GOT3 (cell line): ENCODE measurements at places on chromosomes 2 and 18.

DNA sequence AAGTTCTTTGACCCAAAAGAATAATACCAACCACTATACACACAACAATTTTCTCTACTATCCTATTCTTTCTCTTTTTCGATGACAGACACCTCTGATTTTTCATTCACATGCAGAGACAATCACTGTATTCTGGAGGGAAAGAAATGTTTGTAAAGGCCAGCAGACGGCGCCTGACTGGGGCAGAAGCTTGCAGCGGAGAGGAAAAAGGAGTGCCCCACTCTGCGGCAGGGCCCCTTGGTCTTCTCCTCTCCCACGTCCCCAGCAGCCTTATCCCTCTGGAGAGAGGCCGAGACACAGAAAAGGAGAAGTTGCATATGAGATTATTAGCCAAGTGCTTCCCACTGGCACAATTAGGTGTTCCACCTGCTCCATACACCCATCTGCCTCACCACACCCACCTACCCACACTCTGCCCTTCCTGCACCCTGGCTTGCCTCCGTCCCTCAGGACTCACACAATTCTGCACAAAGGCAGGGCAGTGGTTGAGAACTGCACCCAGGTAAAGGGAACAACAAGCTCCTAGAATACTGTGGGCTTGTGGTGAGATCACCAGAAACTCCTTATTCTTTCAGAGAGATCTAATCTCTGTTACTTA is 687.3 kb downstream of the NRXN1 start:
- no peak for DNase-seq

DNA sequence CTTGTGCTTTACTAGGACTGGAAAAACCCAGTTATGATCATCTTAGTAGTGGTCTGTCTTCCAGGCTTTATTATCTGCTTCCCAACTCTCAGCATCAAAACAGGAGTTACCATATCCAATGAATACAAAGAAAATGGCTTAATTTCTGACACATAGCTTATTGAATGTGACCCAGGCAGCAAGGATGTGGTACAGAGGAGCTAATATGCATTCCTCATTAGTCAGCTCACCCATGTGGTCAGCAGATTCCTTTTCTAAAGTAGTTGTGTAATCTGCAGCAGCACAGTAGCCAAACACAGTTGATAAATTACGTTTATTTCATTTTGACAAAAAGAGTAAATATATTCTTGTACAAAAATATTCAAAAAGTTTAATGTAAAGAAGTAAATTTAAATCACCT is 43.6 kb downstream of the TSPYL6 start:
- no peak for DNase-seq

GRCh38 chr2:205564346-205565141 is 117.8 kb upstream of the NRP2 start:
- no peak for DNase-seq

- DNase-seq, result no peak
Observed at GRCh38 chr2:170821531-170822289, 5.0 kb downstream of the GAD1 start.

DNA sequence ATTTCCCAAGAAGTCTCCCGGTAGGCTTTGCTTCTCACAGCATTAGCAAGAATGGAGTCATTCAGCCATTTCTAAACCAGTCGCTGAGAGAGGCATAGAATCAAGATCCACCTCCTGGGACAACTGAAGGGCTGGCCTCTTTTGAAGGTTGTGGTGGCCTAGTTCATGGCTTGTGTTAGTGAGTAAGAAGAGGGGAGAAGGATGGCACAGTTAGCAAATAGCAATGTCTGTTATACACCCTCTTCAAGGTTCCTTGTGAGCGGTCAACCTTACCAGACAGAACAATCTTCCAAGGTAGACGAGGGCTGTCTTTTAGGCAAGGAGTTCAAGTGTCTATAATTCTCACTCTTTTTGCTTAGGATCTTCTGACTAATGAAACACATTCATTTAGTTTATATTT is 35.4 kb upstream of the DNAH7 start:
- DNase-seq, result no peak

- no peak for DNase-seq
Observed at GRCh38 chr2:143088388-143088787, 40.8 kb upstream of the ARHGAP15 start.

GRCh38 chr2:43190311-43191052 is 35.9 kb downstream of the ZFP36L2 start:
- no peak for DNase-seq

- no peak for DNase-seq
Observed at GRCh38 chr18:24208270-24209035, 69.6 kb downstream of the CABYR start.

- DNase-seq, result no peak
Observed at GRCh38 chr2:45141883-45142866, 132.9 kb upstream of the SIX2 start.

DNA sequence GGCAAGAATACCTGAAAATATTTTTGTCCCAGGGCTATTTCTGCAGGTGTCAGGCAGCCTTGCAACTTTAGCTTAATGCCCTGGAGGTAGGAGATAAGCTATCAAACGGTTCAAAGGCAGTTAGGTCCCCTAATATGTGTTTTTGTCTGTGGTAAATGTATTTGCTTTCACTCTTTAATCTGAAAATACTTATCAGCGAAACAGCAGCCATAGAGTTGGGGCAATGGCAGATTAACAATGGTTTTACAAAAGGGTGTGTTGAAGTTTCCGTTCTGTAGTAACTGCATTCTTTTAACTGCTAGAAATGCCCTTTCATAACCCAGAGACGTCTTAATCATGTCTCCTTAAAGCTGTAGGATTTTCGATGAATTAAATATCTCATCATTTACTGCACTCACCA is 265.0 kb upstream of the TRIB2 start:
- no peak for DNase-seq

GRCh38 chr2:177772529-177772928 is 300.0 kb downstream of the PDE11A start:
- DNase-seq, result no peak

GRCh38 chr2:229870903-229871656 is 50.7 kb downstream of the TRIP12 start:
- DNase-seq, result no peak

GRCh38 chr2:182650704-182651103 is 65.4 kb upstream of the DNAJC10 start:
- no peak for DNase-seq

- no peak for DNase-seq
Observed at GRCh38 chr2:25684577-25685473, 11.4 kb upstream of the DTNB start.

GRCh38 chr2:664063-664462 is 13.1 kb downstream of the TMEM18 start:
- no peak for DNase-seq

- DNase-seq, result no peak
Observed at GRCh38 chr2:38106405-38107094, 30.6 kb upstream of the CYP1B1 start.

GRCh38 chr2:231191896-231192872 is 6.2 kb upstream of the ARMC9 start:
- DNase-seq, result peak; percentile 24

DNA sequence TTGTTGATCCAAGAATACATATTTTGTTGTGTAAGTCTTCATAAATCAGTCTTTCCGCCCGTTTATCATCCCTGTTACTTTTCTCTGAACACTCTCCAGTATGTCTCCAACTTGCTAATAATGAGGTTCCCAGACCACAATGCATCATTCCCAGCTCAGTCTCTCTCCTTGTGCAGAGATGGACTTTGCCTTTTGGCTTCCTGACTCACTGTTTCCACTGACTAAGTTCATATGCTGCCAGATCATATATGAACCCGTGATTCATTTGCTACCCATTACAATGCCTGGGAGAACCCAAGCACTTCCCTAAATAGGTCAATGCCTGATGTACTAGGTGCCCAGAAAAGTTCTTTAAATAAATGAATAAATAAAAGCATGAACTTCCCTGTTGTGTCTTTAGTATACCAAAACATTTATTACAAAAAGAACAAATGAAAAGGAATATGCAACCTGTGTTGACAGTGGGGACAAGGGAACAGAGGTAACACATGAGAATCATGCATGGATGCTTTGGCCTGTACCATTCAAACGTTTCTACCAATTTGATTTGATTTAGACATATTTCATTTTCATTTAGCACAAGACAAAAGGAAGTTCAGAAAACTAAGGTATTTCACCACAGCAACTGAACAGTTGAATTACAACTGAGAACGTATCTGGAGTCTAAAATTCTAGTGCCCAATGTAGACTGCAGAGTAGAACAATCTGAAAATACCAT is 215.4 kb upstream of the HNRNPA3 start:
- peak; percentile 12 for DNase-seq

- DNase-seq, result no peak
Observed at GRCh38 chr2:239965318-239965717, 59.8 kb downstream of the NDUFA10 start.

DNA sequence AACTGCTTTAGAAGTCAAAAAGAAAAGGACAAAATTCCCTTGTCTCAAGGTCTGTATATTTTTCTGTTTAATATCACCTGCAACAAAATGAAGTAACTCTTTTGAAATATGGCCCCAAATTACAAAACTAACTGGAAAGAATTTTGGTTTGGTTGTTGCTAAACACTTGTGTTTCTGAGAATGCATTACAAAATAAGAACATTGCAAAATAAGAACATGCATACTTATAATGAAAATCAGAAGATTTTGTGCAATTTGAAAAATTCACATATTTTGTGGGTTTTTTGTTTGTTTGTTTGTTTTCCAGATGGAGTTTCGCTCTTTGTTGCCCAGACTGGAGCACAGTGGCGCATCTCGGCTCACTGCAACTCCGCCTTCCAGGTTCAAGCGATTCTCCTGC is 21.8 kb downstream of the NDUFB3 start:
- DNase-seq, result no peak

- no peak for DNase-seq
Observed at GRCh38 chr2:115389898-115390565, 947.6 kb downstream of the DPP10 start.

GRCh38 chr18:35998967-35999366 is 26.5 kb downstream of the RMP24 start:
- no peak for DNase-seq

- DNase-seq, result no peak
Observed at GRCh38 chr18:60663060-60663989, 290.8 kb upstream of the MC4R start.

GRCh38 chr2:7692657-7693161 is 775.5 kb downstream of the RNF144A start:
- peak; percentile 12 for DNase-seq

GRCh38 chr2:96156926-96157648 is 11.8 kb upstream of the DUSP2 start:
- no peak for DNase-seq

DNA sequence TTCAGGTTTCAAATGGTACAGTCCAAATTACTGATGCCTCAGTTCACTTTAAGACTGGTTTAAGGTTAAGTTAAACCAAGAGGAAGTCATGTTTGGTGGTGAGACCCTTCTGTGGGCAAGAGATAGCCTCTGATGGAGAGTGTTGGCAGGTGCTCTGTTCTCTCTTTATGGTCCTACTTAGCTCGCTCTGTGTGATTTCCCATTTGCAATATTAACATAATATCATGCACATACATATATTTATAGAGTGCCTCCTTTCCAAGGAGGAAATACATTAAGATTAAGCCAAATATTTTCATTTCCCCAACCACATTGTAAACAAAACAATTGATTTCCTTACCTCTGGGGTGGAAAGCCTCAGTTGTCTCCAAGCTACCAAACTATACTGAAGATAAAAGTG is 222.4 kb downstream of the PIK3C3 start:
- no peak for DNase-seq

DNA sequence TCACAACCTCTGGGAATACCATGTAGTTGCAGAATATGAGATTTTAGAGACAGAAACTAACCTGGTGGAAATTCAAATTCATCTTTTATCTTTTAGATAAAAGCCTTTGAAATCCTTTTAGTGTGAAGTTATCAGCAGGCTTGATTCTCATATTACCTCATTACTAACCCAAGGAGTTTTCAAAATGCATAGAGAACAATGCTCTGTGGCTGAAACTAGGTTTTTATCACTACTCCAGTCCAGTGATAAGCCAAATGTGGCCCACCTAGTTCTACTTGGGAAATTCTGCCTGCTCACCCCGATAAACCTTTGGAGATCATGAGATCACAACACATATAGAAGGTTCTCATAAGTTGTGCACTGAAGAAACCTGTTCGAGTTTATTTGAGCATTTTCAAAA is 121.7 kb downstream of the MMADHC start:
- DNase-seq, result no peak

GRCh38 chr18:68596016-68596415 is 118.9 kb downstream of the TMX3 start:
- DNase-seq, result no peak

GRCh38 chr2:236562434-236562833 is 7.2 kb upstream of the ACKR3 start:
- no peak for DNase-seq

DNA sequence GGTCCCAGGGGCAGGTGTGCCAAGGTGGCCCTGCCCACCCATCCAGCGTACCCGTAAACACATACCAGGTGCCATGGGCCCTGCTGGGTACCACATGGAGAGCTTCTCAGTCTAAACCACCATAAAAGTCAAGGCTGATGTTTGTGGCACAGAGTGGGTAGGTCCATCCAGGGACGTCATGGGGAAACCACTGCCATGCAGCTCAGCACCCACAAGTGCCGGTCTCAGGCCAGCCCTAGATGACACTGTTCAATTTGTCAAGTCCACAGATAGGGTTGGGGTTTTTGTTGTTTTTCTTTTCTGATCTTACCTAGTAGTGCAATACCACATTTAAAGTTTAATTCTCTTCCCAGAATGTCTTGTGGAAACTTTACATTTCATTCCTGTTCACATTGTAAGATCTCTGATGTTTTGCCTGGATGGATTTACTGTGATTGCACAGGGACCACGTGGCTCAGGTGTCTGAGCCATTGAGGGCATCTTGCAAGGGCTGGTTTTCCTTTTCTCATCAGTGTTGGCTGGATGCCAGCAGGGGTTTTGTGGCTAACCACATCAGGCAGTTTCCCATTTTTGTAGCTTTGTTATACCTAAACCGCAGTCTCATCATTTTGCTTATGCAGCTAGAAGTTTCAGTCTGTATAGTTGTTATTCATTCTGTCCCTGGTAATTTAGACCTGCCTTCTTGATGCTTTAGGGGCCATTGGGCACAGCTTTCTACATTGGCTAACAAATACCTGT is 64.7 kb downstream of the STK25 start:
- DNase-seq, result no peak

GRCh38 chr2:20649576-20649975 is 1.3 kb downstream of the HS1BP3 start:
- DNase-seq, result no peak

DNA sequence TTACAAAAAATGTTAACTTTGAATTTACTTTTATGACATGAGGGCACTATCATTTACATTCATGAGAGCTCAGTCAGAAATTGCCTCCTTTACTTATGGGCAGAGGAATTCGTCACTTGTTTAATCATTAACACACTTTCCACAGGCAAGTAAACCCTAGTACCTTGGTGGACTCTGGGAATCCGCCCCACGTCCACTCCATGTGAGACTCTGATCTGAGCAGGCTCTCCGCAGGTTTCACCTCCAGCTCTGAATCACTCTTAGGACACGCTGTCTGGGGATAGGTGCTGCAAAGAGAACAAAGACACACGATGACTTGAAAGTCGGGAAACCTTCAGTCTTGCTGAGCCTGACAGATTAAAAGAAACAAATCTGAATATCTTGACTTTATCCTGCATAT is 73.6 kb downstream of the LPIN2 start:
- DNase-seq, result no peak
